ENCODE measurements at places on chromosomes 3 and 15. TPM values are rescaled to one million over a fixed set of nuclear protein-coding genes. Genes with fewer than 3 reads are reported as not detected.

VIPR1 gene
- polyA plus RNA-seq, result 24.5 TPM

GOLGA8T gene
- polyA plus RNA-seq, result not detected

CYP8B1 gene
- polyA plus RNA-seq, result not detected

GOLGA8N gene
- polyA plus RNA-seq, result 0.46 TPM

PLSCR5 gene
- not detected for polyA plus RNA-seq

ADAMTS7 gene
- 0.23 TPM for polyA plus RNA-seq

DNA sequence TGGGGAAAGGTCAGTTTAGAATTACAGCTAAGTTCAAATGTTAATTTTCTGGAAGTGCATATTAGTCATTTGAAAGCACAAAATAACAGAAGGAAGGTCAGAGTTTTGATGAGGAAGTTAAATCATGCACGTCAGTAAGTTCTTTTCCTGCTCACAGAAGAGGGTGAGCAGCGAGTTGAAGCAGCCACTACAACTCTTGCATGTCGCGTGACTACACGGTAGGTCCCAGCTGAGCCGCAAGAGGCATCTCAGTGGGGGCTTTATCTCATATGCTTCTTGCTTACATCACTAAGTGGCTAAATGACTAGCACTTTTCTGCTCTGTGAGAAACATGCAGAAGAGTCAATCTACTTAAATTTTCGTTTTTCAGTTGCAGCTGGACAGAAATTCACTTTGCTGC lies 21.3 kb upstream of the SEC62 start:
- no peak overlapping the region for H3K4me3 ChIP-seq
- H3K4me1 ChIP-seq, result no peaks in the 10 kb centered on the region
- H3K27ac ChIP-seq, result no peak overlapping the region
- no peaks in the 10 kb centered on the region for H3K36me3 ChIP-seq
- no peaks in the 10 kb centered on the region for H3K27me3 ChIP-seq

- H3K36me3 ChIP-seq, result no peaks in the 10 kb centered on the region
- no peak overlapping the region for H3K27ac ChIP-seq
- no peaks in the 10 kb centered on the region for H3K4me1 ChIP-seq
- DNase-seq, result no peak
Measured at GRCh38 chr3:112074616-112075497, 11.3 kb upstream of the C3orf52 start.

- H3K4me1 ChIP-seq, result no peaks in the 10 kb centered on the region
- no peak overlapping the region for H3K4me3 ChIP-seq
- no peaks in the 10 kb centered on the region for H3K27me3 ChIP-seq
- DNase-seq, result no peak
- H3K27ac ChIP-seq, result no peak overlapping the region
- no peaks in the 10 kb centered on the region for H3K36me3 ChIP-seq
Measured at GRCh38 chr3:107184375-107184774, 192.9 kb upstream of the CCDC54 start.

DNA sequence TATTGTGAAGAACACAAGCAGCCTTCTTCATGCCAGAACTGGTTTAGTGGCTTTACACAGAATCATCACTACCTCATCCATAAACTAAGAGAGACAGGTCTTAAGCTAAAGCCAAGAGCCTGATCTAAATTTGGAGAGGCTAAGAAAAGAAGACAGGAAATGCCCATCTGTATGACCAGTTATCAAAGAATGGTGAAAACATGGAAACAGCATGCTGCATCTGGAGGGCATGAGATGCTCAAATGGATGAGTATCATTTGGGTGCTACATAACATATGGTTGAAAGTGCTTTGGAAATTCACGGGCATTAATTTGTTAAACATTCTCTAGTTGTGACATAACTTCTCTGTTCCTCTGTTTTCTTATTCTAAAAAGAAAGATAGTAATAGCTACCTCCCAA lies 112.5 kb downstream of the CPNE4 start:
- no peak for DNase-seq
- H3K4me1 ChIP-seq, result no peaks in the 10 kb centered on the region
- no peaks in the 10 kb centered on the region for H3K36me3 ChIP-seq
- H3K4me3 ChIP-seq, result no peak overlapping the region
- no peak overlapping the region for H3K27ac ChIP-seq
